ENCODE measurements at places on chromosomes 3 and 15.

GRCh38 chr3:65883613-65884012 lies 155.1 kb downstream of the MAGI1 start:
- no peak for DNase-seq

GRCh38 chr3:175601521-175601920 lies 742.4 kb downstream of the NAALADL2 start:
- no peak for DNase-seq

- no peak for DNase-seq
Observed at GRCh38 chr3:42582474-42583070, 805 bp upstream of the SEC22C start.

- no peak for DNase-seq
Observed at GRCh38 chr3:25500706-25501210, 72.7 kb downstream of the RARB start.

DNA sequence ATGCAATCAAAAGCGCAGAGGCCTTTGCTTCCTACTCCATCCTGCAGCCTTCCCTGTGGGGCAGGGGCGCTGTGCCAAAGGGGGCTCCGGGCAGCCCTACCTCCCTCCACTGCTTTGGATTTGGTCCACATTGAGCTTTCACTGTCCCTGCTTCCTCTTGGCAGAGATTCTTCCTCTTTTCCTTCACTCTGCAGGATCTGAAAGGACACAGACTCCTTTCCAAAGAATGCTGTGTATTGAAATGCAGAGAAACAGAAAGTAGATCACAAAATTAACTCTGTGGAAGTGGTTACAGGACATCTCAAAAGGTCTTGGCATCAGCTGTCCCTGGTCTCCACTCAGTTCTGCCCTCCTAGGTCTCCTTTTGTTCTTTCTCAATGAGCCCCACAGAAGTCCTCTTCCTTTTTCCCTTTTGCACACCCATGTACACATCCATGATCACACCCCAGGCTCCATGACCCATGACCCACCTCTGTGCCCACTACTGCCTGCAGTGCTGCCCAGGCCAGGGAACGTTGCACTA lies 64.1 kb downstream of the CCR1 start:
- DNase-seq: no peak

- DNase-seq: no peak
Observed at GRCh38 chr3:100947119-100947518, 46.1 kb downstream of the ABI3BP start.

- DNase-seq: no peak
Observed at GRCh38 chr15:57358571-57358970, 17.7 kb upstream of the CGNL1 start.

DNA sequence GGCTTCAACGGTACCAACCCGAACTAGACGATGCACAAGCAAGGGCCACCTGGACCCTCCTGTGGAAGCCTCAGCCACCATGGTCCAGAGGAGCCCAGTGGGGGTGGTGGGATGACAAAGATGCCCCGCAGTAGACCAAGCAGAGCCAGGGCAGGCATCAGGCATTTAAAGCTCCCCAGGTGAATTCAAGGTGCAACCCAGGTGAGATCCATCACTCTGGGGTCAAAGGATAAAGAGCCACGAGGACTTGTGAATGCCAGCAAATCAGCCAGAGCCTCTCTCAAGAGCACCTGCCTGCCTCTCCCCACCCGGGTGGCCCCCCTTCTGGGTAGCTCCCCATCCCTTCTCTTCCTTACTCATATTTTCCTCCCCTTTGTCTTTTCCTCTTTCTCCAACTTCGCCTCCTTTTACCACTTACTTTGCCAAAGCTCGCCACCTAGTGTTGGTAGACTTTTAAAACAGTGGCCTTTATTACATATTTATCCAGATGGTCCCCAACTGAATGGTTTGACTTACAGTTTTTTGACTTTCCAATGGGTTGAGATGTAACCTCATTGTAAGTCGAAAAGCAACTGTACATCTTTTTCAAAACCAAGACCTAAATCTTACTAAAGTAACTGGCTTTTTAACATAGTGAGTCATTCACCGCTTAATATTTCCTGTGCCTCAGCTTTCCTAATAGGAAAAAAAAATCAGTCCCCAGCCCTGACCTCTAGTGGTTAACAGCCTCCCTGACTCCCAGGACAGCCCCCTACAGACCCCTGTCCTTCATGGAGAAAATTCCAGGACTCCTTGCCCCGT lies 18.8 kb downstream of the PLA2G4F start:
- DNase-seq: peak; percentile 32

- DNase-seq: no peak
Observed at GRCh38 chr3:78088006-78088405, 1048.1 kb downstream of the ROBO2 start.

- DNase-seq: no peak
Observed at GRCh38 chr15:52486003-52486996, 42.4 kb downstream of the MYO5A start.

GRCh38 chr3:27641271-27641800 lies 80.8 kb downstream of the EOMES start:
- DNase-seq: no peak

- DNase-seq: no peak
Observed at GRCh38 chr3:15932348-15933300, 134.8 kb upstream of the ANKRD28 start.

GRCh38 chr3:147733217-147733616 lies 324.1 kb downstream of the ZIC1 start:
- no peak for DNase-seq

GRCh38 chr3:35857004-35857403 lies 217.7 kb downstream of the ARPP21 start:
- DNase-seq: no peak

- no peak for DNase-seq
Observed at GRCh38 chr3:110262896-110263295, 808.7 kb upstream of the NECTIN3 start.

DNA sequence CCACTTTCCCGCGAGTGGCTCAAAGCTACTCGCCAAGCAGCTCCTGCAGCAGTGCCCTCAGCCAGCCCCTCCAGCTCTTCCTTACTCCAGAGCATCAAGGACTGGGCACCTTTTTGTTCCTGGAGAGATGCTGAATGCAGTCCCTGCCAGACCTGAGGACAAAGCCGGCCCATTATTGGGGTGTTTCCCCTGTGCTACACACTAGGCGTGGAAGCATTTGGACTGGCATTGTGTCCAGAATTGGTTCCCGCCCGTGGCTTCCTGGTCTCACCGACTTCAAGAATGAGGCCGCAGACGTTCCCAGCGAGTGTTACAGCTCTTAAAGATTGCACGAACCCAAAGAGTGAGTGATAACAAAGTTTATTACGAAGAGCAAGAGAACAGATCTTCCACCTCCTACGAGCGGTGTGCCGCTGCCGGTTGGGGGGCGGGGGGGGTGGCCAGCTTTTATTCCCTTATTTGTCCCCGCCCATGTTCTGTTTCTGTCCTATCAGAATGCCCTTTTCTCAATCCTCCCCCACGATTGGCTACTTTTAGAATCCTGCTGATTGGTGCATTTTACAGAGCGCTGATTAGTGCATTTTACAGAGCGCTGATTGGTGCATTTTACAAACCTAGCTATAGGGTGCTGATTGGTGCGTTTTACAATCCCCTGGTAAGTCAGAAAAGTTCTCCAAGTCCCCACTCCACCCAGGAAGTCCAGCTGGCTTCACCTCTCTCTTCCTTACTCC lies 62.4 kb downstream of the NSMCE3 start:
- DNase-seq: no peak

- no peak for DNase-seq
Observed at GRCh38 chr3:72844436-72844993, 3.7 kb downstream of the SHQ1 start.

DNA sequence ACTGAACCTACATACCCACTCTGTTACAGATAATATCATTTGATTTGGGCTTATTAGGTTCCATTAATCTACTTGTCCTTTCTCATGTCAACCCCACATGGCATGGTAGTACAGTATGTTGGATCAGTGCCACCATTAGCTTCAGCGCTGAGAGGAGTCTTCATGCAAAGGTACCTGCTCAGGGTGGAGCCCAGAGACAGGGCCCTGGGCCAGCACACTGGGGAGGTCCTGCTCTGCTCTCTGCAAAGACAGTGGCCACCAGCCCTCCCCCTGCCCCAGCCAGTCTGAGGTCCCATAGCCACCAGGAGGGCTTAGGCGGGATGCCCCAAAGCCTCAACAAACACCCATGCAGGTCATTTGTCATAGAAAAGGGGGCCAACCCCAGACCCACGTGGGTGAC lies 71.0 kb downstream of the ATP10A start:
- DNase-seq: no peak

DNA sequence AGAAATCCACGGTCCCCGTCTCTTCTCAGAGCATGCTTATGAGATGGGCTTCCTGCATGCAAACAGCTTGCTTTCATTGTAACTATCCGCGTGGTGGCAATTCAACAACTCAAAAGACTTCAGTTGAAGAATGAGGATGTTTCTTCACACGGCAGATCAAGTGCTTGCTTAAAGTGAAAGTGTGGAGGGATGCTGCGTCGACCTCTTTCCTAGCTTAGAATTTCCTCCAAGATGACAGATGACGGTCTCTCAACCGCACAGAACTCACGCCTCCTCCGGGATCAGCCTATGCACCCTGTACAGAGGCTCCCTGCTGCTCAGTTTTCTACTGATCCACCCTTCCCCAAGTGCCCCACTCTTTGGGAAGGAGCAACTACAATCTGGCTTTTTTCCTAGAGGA lies 47.8 kb downstream of the PCSK6 start:
- DNase-seq: no peak

GRCh38 chr15:82650046-82650670 lies 3.0 kb upstream of the CPEB1 start:
- no peak for DNase-seq

GRCh38 chr3:161559177-161559998 lies 62.8 kb downstream of the OTOL1 start:
- DNase-seq: peak; percentile 6

DNA sequence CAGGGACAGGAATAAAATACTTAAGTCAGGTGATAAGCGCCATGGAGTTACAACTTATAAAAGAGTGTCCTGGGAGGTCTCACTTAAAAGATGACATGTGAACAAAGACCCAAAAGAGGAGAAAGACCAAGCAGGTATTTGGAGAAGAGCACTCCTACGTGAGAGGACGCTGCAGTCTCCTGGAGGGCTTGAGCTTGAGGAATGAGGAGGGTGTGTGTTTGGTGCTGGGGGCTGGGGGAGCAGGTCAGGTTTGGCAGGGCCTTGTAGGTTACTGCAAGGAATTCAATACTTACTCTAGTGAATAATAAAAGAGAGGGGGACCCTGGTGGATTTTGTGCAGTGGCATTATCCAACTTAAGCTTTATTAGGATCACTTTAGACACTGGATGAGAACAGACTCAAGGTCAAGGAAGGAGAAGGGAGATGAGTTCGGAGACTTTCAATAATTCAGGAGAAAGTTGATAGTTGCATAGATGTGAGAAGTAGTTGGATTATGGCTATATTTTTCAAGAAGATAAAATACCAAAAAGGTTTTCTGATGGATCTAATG lies 32.4 kb downstream of the TNIK start:
- DNase-seq: no peak

GRCh38 chr15:42359249-42359648 lies at the start of gene CAPN3:
TSS of gene CAPN3 (plus strand) at chr15:42359501. CDS start at chr15:42359806, 305 bp downstream.
- no peak for DNase-seq

- DNase-seq: no peak
Observed at GRCh38 chr15:43241100-43241499, 20.3 kb upstream of the EPB42 start.

GRCh38 chr3:119570229-119570628 lies 9.1 kb upstream of the ADPRH start:
- no peak for DNase-seq

- DNase-seq: no peak
Observed at GRCh38 chr3:105880681-105881290, 12.0 kb upstream of the CBLB start.

DNA sequence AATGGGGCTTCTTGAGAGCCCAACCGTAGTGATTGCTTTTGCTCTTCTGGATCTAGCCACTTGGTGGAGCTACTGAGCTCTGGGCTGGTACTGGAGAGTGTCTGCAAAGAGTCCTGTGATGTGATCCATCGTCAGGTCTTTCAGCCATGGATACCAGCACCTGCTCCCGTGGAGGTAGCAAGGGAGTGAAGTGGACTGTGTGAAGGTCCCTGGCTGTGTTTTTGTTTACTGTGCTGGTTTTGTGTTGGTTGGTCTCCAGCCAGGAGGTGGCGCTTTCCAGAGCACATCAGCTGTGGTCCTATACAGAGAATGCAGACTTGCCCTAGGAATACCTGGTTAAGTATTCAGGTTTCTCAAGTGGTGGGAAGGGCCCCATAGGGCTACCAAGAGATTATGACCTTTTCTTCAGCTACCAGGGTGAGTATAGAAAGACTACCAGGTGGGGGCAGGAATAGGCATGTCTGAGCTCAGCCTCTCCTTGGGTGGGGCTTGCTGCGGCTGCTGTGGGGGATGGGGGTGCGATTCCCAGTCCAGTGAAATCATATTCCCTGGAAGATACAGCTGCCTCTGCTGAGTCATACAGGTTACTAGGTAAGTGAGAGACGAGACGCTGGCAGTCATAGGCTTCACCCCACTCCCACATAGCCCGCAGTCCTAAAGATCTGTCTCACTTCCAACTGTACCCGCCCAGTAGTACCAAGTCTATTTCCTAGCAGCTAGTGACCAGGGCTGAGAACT lies 733.7 kb downstream of the ZNF385D start:
- DNase-seq: no peak

DNA sequence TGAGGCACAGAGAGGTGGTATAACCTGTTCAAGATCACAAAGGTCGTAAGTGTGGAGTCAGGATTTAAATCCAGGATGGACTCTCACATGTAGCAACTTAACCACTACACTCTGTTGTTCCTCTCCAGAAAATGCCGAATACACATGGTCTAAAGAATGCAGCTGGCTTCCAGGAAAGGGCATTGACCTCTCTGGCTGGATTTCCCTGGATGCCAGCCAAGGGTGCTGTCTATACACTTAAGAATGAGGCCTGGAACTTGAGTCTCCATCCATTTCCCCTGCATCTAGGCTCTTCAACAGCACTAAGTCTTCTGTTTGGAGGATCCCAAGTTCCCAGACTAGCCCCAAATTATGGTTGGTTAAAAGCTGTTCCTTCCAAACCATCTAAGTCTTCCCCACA lies 60.5 kb downstream of the CERS3 start:
- DNase-seq: no peak

Measured in activated CD4-positive, alpha-beta T cell treated with anti-CD3 and anti-CD28 coated beads, Interleukin-2, amount 10 ng/mL, durations not matched to agents 7 days and 5 days (primary cell).